ENCODE measurements at places on chromosomes 6 and 20.

GRCh38 chr6:40585651-40586269, 1.4 kb downstream of the LRFN2 start:
- peak; percentile 9 for DNase-seq

DNA sequence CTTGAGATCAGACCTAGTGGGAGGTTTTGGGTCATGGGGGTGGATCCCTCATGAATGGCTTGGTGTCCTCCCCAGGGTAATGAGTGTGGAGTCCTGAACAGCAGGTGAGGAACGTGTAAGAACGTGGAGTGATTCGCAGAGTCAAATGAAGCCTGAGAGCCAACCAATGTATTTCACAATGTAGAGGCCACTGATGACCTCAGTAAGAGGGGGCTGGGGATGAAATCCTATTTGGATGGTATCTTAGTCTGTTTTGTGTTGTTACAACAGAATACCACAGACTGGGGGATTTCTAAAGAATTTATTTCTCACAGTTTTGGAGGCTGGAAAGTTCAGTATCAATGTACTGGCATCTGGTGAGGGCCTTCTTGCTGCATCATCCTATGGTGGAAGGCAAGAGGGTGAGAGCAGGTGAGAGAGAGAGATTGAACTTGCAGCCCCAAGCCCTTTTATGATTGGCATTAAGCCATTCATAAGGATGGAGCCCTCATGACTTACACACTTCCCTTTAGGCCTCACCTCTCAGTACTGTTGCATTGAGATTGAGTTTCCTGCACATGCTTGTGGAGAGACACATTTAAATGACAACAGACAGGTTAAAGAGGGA, 47.3 kb upstream of the HIVEP1 start:
- DNase-seq, result no peak

DNA sequence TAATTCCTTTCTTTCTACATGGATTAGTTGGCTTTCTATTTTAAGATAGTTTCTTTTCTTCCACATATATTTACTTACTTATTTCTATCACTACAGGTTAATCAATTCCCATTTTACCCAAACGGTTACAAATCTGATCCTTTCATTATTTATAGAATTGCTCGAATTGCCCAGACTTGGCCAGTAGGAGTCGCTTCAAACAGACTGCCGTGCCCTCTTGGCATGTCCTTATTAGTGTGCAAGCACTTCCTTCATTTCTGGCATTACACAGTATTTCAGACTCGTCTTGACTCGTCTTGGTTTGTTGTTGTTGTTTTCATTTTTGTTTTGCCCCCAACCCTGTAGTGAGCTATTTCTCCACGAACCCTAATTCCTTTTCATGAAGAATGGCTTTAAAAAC, 74.6 kb downstream of the SAMD3 start:
- DNase-seq, result no peak

GRCh38 chr6:110642711-110643110, 166.3 kb upstream of the SLC22A16 start:
- no peak for DNase-seq

GRCh38 chr20:20010639-20011500, 6.3 kb upstream of the NAA20 start:
- peak; percentile 93 for DNase-seq

DNA sequence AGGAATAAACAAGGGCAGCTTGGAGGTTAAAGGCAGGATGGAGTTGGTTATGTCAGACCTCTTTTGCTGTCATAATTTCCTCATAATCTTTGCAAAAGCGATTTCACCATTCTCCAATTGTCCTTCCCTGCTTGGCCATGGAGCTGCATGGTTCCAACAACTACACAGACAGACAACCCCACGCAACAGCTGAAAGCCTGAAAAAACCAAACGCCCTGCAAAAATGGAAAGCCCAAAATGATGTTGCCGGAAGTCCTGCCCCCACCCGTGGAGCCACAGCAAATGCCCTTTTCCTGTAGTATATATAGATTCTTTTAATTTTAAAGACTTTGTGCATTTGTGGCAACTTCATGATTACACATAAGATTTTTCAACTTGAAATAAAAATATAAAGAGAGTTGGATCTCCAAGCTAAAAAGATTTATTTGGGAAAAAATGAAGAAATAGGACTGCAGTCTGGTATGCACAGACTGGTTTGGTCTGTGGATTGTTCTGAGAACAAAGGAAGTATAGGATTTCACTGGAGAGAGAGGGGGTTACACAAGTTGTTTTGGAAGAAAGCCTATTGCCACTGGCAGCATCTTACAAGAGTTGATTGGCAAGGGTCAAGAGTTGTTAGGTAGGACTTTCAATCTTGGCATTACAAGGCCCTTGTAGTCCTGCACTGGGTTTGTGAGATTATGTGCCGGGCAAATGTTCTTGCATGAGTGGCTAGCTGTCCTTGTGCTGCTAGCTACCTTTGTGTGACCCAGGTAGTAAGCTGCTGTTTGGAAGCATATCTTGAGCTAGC, 190.0 kb downstream of the C6orf118 start:
- no peak for DNase-seq

- no peak for DNase-seq
These were observed 181.8 kb downstream of the TAF4 start for GRCh38 chr20:61883857-61884393.

DNA sequence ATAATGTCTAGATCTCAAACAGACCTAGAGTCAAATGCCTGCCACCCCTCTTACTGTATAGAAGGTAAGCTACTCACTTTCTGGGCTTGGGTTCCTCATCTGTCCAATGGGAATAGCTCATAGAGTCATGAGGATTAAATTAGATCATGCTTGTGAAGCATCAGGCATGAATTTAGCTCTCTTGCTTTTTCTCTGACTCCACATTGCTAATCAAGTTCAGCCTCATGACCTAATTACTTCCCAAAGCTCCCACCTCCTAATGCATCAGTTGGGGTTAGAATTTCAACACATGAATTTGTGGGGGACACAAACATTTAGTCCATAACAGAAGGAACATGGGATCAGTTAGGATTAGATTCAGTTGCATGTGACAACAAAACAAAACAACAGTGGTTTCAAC, 4.6 kb upstream of the DDX27 start:
- DNase-seq, result peak; percentile 24

- no peak for DNase-seq
These were observed 267.6 kb upstream of the PRDM1 start for GRCh38 chr6:105818505-105818904.

DNA sequence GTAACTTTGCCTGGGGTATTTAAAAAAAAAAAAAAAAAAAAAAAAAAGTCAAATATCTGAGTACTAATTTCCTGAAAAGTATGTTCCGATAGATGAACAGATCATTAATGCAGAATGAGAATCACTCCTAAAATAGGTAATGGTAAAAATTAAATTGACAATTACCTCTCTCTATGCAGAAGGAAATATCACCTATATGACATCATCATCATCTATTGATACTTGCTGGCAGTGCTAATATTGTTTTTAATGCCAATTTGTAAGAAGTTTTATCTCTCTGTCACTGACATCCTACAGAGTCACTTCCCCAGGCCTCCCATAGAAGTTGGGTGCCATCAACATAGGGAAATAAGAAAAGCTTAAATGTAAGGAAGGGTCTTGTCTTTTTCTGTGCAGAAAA, 29.9 kb downstream of the ADNP start:
- DNase-seq, result no peak

- no peak for DNase-seq
These were observed 34.0 kb downstream of the HLA-F start for GRCh38 chr6:29757282-29757681.

- DNase-seq, result no peak
These were observed 52.1 kb downstream of the IRF4 start for GRCh38 chr6:443621-444159.

- no peak for DNase-seq
These were observed 24.1 kb upstream of the EPB41L1 start for GRCh38 chr20:36130390-36130789.

GRCh38 chr6:88545991-88546390, 379.8 kb upstream of the CNR1 start:
- no peak for DNase-seq

DNA sequence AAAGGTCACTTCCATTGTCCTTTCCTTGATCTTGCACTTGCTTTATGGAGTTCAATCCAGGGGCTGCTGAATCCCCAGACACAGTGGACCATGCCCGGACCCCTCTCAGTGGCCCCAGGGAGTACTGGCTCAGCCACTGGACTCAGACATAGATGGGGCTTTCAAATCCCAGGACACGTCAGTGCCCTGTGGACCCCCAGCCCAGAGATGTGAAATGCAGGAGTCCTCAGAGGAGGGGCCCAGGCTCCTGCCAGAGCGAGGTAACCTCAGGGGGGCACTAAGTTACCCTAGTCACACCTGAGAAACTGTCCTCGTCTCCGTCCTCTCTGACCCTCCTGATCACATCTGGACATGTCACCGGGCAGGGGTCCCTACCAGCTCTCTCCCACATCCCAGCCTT, 18.7 kb upstream of the APMAP start:
- no peak for DNase-seq

GRCh38 chr6:138600726-138601125, 101.4 kb upstream of the NHSL1 start:
- DNase-seq, result no peak

GRCh38 chr6:113640051-113640450, 217.1 kb upstream of the MARCKS start:
- DNase-seq, result no peak

DNA sequence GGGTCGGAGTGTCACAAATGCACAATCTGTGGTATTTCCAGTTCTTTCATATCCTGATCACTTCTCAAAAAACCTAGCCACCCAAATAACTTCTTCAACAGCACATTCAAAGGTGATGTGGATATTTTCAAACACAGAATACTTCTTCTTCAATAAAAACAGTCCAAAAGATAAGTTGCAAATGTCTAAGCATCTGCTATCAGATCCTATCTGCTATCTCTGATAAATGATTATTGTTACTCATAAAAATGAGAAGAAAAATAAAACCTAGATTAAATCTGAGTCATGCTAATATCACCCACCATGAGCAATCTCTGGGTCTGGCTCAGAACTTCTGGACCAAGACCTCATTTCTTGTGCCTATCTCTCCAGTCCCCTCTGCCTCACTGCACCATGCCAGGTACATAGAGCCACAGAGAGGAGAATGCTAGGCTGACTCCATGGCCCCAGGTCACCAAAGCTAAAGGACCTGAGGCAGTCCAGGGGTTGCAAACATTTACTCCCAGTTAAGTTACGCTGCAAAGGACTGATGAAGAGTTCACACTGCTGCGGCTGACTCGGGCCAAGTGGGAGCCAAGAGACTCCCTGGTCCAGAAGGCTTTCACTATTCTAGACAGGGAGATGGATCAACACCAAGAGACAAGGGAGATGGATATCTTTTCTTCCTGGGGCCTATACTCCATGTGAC, 101.4 kb downstream of the KIF13A start:
- no peak for DNase-seq

- no peak for DNase-seq
These were observed 135.3 kb downstream of the HFE start for GRCh38 chr6:26222571-26222970.

- peak; percentile 38 for DNase-seq
These were observed 4.8 kb upstream of the TMEM14A start for GRCh38 chr6:52666071-52666470.

DNA sequence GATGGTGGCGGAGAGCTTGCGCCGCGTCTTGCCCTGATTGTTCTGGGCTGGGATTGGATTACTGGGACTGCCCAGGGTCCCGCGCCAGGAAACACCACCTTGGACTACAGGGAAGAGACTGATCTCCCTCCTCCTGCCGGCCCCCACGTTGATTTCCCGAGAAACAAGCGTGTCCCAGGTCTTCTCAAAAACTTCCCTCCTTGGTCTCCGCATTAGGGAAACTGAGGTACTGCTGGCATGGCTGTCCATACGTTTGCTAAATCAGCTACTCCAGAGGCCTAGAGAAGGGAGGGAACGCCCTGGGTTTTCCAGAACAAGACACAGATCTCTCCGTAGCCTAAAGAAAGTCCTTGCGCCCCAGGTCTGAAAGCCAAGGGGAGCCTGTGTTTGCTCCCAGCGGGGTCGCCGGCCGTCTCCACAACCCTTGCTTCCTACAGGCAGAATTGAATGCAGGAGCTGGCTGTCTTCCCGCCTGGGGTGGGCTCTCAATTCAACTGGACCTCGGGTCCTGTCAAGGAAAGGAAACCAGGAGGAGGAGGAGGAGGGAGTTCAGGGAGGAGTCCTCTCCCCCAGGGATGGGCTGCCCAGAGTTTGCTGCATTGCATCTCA, 29.2 kb downstream of the TFAP2A start:
- DNase-seq, result no peak

DNA sequence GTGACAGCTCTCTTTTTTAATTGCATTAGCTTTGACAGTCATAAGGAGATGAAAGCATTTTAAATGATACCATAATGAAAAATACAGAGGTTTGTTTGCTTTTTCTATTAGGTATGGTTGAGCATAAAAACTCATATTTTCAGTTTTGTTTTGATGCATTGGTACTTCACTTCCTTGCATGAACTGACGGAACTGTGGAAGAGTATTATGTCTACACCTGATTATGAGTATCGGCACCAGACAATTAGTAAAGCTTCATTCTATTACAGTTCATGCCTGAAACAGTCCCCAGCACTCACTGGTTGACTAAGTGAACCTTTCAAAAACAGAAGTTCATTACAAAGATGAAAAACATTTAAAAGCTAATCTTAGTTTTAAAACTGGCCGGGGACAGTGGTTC, 593.0 kb downstream of the GRIK2 start:
- no peak for DNase-seq

GRCh38 chr6:44237021-44237812, 9.7 kb upstream of the HSP90AB1 start:
- DNase-seq, result peak; percentile 98

DNA sequence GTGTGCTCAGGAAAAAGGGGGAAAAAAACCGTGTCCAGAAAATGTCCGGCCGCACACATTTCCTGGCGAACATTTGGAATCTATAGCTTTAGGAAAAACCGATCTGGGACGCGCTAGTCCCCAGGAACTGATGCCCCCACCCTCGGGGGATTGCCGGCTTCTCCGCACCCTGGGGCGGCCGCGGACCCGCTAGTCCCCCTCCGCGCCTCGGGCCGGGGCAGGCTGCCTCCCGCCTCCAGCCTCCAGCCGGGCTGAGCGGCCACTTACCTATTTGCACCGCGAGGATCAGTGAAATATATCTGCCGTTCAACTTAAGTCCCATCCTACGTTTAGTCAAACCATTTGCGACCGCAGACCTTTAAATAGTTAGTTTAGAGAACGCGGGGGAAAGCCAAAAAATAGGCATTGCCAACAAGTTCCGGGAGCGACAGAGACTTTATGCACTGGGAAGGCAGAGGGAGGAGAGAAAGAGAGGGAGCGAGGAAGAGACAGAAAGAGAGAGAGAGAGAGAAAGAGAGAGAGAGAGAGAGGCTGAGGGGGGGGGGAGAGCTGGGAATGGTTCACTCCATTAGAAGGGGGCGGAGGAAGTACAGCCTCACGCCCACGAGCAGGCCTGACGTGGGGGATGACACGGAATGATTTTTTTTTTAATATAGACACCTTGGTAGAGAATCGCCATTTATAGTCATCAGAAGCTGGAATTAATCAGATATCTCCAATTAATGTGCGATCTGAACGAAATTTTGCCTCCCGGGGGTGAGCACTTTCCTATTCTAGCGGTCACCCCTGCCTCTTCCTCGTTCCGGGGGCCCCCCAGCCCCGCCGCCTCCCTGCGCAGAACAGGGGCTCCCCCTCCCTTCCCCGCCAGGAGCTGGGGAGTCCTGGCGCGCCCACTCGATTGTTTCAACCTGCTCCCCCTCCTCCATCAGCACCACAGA, at the start of gene NRN1:
NRN1 (minus strand) TSS at position 498 of the 938 bp plus-strand sequence; CDS start at position 322, 176 bp downstream.
- DNase-seq, result no peak
